Upper lobe of left lung (tissue), 6 donors: ENCODE measurements at places on chromosomes 13 and 19.
A peak's percentile ranks its signal among the peaks of the same experiment; 100 is the strongest.

GRCh38 chr19:29540114-29540513, 14.3 kb downstream of the VSTM2B start:
- no peaks in the 10 kb centered on the region for H3K36me3 ChIP-seq
- peak; percentile 14 for DNase-seq
- no peaks in the 10 kb centered on the region for H3K27me3 ChIP-seq

- no peak for DNase-seq
- H3K27me3 ChIP-seq: no peaks in the 10 kb centered on the region
- no peaks in the 10 kb centered on the region for H3K36me3 ChIP-seq
- no peak overlapping the region for H3K4me3 ChIP-seq
Measured at GRCh38 chr13:73072239-73072900, 13.6 kb downstream of the KLF5 start.

GRCh38 chr19:39127812-39128515, 2.4 kb downstream of the PAK4 start:
- peak overlapping the region; percentile 74 for H3K27ac ChIP-seq
- no peaks in the 10 kb centered on the region for H3K27me3 ChIP-seq
- peaks cover 86% of the 10 kb centered on the region for H3K4me1 ChIP-seq
- H3K36me3 ChIP-seq: no peaks in the 10 kb centered on the region
- peak overlapping the region; percentile 97 for H3K4me3 ChIP-seq
- peak; percentile 35 for DNase-seq

- no peaks in the 10 kb centered on the region for H3K4me1 ChIP-seq
- no peak overlapping the region for H3K27ac ChIP-seq
- no peak for DNase-seq
- no peak overlapping the region for H3K4me3 ChIP-seq
- no peaks in the 10 kb centered on the region for H3K27me3 ChIP-seq
- no peaks in the 10 kb centered on the region for H3K36me3 ChIP-seq
Measured at GRCh38 chr13:104143760-104144416, 1077.7 kb upstream of the SLC10A2 start.

DNA sequence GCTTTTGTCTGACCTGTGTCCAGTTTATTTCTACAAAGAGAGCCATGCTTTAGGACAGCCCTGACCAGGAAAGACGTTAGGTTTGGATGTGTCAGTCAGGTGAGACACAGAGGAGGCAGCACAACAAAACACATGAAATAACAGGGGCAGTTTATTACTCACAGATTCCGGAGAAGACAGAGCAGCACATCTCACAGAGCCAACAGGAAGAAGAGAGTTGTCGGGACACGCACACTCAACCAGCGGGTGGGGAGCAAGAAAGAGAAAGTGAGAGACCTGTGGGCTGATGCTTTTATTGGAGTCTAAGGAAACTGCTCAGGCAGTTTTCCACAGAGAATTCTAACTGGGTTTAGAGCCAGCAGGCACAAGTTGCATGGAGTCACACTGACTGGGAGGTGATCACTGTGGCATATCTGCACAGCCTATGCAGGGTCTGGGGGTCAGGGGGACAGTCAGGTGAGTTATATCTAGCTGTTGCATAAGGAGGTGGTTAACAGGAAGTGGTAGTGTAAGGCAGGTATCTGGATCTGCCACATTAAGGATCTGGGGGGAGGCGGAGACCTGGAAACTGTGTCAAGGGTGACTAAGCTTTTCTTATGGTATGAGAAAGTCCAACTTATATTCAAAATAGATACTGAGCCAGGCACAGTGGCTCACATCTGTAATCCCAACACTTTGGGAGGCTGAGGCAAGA, 24.1 kb upstream of the CEACAM20 start:
- no peaks in the 10 kb centered on the region for H3K36me3 ChIP-seq
- no peak overlapping the region for H3K4me3 ChIP-seq
- H3K27ac ChIP-seq: no peak overlapping the region
- no peak for DNase-seq
- H3K27me3 ChIP-seq: no peaks in the 10 kb centered on the region
- no peaks in the 10 kb centered on the region for H3K4me1 ChIP-seq

- no peaks in the 10 kb centered on the region for H3K27me3 ChIP-seq
- H3K36me3 ChIP-seq: no peaks in the 10 kb centered on the region
- H3K27ac ChIP-seq: no peak overlapping the region
- no peak for DNase-seq
- H3K4me3 ChIP-seq: no peak overlapping the region
- H3K4me1 ChIP-seq: no peaks in the 10 kb centered on the region
Measured at GRCh38 chr19:42040031-42040430, 30.0 kb downstream of the GRIK5 start.

GRCh38 chr19:20607943-20608342, 42.4 kb upstream of the ZNF737 start:
- no peak for DNase-seq
- no peaks in the 10 kb centered on the region for H3K4me1 ChIP-seq
- no peak overlapping the region for H3K4me3 ChIP-seq
- no peaks in the 10 kb centered on the region for H3K36me3 ChIP-seq

GRCh38 chr13:40309881-40310280, 356.6 kb downstream of the FOXO1 start:
- H3K27me3 ChIP-seq: no peaks in the 10 kb centered on the region
- DNase-seq: no peak
- H3K4me3 ChIP-seq: no peak overlapping the region
- no peak overlapping the region for H3K27ac ChIP-seq

DNA sequence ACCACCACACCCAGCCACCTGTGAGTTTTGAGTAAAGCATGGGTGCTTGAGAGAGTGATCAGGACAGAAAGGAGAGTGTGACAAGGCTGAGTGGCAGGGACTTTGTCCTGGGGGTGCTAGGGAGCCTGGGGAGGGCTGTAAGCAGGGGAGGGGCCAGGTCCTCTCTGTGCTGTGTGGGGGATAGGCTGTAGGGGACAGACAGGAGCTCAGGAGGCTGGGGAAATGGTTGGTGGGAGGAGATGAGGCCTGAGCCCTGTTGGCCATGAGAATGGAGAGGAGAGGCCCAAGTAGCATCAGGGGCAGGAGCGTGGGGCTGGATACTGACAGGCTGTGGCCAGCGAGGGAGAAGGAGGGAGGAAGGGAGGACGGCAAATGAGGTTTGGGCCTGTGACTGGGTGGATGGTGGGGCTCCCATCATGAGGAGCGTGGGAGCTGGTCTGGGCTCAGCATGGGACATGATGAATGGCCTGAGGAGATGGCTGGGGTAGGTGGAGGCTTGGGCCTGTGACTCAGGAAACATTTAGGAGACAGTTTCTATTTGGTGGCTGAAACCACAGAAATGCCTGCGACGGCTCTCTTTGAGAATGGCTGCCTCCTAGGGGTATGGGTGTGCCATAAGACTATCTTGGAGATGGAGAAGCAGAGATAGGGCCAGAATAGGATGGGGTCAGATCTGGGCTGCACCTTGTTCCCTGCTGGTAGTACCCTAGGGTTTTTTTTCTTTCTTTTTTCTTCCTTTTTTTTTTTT, 25.0 kb downstream of the GRIN2D start:
- peaks cover 3% of the 10 kb centered on the region for H3K4me1 ChIP-seq
- H3K36me3 ChIP-seq: no peaks in the 10 kb centered on the region
- no peaks in the 10 kb centered on the region for H3K27me3 ChIP-seq
- no peak overlapping the region for H3K4me3 ChIP-seq
- H3K27ac ChIP-seq: no peak overlapping the region

DNA sequence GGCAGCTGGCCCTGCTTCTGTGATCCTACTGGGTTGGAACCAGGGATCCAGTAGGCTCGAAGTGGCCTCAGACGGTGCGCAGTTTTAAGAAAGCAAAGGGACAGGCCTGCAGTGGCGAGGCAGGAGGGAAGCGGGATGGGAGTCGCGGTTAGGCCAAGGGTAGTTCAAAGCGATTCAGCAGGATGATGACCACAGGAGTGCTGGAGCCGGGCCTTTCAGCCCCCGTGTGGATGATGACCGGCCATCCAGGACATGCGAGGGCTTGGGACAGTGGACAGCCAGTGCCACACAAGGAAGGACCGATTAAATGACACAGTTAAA, 854 bp downstream of the RNASEH2B start:
- no peaks in the 10 kb centered on the region for H3K27me3 ChIP-seq
- H3K4me3 ChIP-seq: peak overlapping the region; percentile 81
- peak overlapping the region; percentile 91 for H3K27ac ChIP-seq
- peak; percentile 58 for DNase-seq
- H3K36me3 ChIP-seq: no peaks in the 10 kb centered on the region

GRCh38 chr19:33484226-33484774, 37.3 kb downstream of the PEPD start:
- H3K36me3 ChIP-seq: peaks cover 19% of the 10 kb centered on the region
- no peak overlapping the region for H3K27ac ChIP-seq
- H3K4me3 ChIP-seq: no peak overlapping the region
- DNase-seq: no peak

- no peaks in the 10 kb centered on the region for H3K36me3 ChIP-seq
- DNase-seq: no peak
- H3K27ac ChIP-seq: no peak overlapping the region
- no peaks in the 10 kb centered on the region for H3K4me1 ChIP-seq
Measured at GRCh38 chr19:31718898-31719297, 369.7 kb upstream of the TSHZ3 start.

- no peak overlapping the region for H3K27ac ChIP-seq
- peaks cover 37% of the 10 kb centered on the region for H3K36me3 ChIP-seq
- peaks cover 8% of the 10 kb centered on the region for H3K4me1 ChIP-seq
- H3K4me3 ChIP-seq: no peak overlapping the region
Measured at GRCh38 chr19:44498988-44499387, 1.3 kb downstream of the ZNF180 start.

DNA sequence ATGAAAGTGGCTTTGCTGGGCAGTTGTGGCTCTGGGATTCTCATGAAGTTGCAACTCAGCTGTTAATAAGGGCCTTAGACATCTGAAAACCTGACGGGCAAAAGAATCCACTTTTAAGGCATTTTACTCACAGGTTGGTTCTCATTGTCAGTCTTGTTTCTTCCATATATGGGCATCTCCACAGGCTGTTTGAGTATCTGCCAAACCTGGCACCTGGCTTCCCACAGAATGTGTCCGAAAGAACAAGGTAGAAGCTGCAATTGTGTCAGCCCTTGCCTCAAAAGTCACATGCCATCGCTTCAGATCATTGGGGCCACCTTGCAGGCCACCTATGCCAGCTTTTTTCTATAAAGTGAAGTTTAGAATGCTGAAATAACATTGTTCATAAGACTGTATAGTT, 102.4 kb downstream of the KCTD12 start:
- no peaks in the 10 kb centered on the region for H3K27me3 ChIP-seq
- no peak overlapping the region for H3K4me3 ChIP-seq
- H3K4me1 ChIP-seq: no peaks in the 10 kb centered on the region
- H3K36me3 ChIP-seq: no peaks in the 10 kb centered on the region
- no peak overlapping the region for H3K27ac ChIP-seq
- DNase-seq: no peak

- H3K4me3 ChIP-seq: no peak overlapping the region
- no peak for DNase-seq
- no peaks in the 10 kb centered on the region for H3K27me3 ChIP-seq
Measured at GRCh38 chr19:28960586-28960985, 252.4 kb downstream of the UQCRFS1 start.

- no peak overlapping the region for H3K4me3 ChIP-seq
- peaks cover 47% of the 10 kb centered on the region for H3K4me1 ChIP-seq
- no peak for DNase-seq
- H3K27me3 ChIP-seq: no peaks in the 10 kb centered on the region
- H3K27ac ChIP-seq: no peak overlapping the region
Measured at GRCh38 chr13:110402299-110403069, 95.4 kb downstream of the COL4A2 start.

DNA sequence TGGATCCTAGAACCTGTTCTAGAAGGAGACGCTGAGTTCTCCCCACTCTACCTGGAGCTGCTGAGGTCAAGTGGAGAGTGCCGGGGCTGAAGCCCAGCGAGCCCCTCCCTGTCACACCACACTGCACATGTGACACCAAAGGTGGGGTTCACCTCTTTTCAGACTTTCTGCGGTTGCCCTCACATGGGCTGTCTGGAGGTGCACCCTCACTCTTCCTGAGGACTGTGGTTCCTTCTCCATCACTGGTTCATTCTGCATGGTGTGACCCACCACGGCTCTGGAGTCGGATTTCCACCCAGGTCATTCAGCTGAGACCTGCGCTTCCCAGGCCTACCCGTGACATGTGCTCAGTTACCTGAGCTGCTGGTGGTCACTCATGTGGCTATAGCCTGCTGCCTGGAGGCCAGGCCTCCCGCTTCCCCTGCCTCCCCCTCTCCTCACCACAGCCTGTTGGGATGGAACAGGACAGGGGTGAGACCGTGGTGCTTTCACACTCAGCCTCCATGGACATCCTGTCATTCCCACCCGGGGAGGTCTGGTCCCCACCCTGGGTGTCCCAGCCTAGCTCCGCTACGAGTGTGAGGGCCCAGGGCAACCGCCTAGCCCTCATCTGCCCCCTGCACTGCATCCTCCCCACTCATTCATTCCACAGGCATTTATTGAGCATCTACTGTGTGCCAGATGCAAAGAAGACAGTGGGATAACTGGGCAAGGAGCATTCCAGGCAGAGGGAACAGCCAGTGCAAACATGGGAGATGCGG, 605 bp upstream of the A1BG start:
- no peak for DNase-seq
- H3K4me3 ChIP-seq: no peak overlapping the region
- H3K36me3 ChIP-seq: no peaks in the 10 kb centered on the region
- H3K27ac ChIP-seq: no peak overlapping the region
- peaks cover 8% of the 10 kb centered on the region for H3K27me3 ChIP-seq
- peaks cover 15% of the 10 kb centered on the region for H3K4me1 ChIP-seq

- no peak for DNase-seq
- H3K36me3 ChIP-seq: no peaks in the 10 kb centered on the region
- no peak overlapping the region for H3K27ac ChIP-seq
- peaks cover 13% of the 10 kb centered on the region for H3K4me1 ChIP-seq
- H3K27me3 ChIP-seq: no peaks in the 10 kb centered on the region
Measured at GRCh38 chr19:33814181-33815165, 17.8 kb downstream of the KCTD15 start.

DNA sequence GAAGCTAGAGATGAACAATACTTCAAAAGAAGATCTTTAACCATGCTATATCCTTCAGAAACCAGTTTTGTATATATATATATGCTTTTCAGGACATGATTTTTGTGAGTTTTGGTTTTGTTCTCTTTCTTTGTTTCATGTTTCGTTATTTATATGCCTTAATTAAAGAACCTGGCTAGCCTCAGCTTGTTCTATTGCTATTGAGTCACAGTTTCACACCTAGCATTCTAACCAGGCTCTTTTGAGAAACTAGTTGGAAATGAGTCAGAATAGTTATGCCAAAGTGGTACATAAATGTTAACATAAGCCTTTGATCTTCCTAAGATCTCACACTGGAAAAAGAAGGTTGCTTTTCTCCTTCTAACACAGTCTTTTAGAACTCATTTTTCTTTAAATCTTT, 1925.2 kb downstream of the OLFM4 start:
- no peak overlapping the region for H3K27ac ChIP-seq
- no peaks in the 10 kb centered on the region for H3K4me1 ChIP-seq
- no peak for DNase-seq
- H3K36me3 ChIP-seq: no peaks in the 10 kb centered on the region

GRCh38 chr19:8396563-8397203, 6.5 kb downstream of the RAB11B start:
- H3K4me1 ChIP-seq: peaks cover 65% of the 10 kb centered on the region
- DNase-seq: peak; percentile 52
- H3K4me3 ChIP-seq: no peak overlapping the region
- H3K36me3 ChIP-seq: peaks cover 18% of the 10 kb centered on the region
- peak overlapping the region; percentile 24 for H3K27ac ChIP-seq

GRCh38 chr13:85709072-85709471, 90.1 kb downstream of the SLITRK6 start:
- no peaks in the 10 kb centered on the region for H3K4me1 ChIP-seq
- H3K27me3 ChIP-seq: no peaks in the 10 kb centered on the region
- no peak overlapping the region for H3K27ac ChIP-seq
